ENCODE measurements at places on chromosomes 5 and 9.

DNA sequence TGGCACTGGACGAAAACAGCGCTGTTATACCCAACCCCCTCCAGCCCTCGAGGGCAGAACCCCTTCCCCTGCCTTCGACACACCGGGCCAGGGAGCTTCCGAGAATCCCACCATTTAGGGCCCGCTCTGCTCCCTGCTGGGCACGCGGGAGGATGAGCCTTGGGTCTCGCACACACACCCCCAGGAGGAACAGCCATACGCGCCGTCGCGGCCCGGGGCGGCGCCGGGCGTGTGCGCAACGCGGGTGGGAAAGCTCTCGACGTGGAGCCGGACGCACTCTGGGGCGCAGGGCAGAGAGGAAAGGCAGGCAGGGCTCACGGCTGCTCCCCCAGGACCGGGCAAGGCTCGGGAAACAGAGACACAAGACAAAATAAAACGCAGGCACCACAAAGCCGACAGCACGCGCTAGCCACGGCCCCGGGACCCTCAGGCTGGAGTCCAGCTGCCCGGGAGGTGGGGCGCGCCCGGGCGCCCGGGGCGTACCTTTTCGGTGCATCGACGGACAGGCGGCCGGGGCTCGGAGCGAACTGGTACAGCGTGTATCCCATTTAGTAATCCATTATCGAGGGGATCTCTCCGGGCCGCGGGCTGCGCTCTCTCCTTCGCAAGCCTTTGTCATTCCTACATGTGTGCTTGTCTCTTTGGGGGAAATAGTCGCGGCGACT is 789 bp downstream of the SEMA6A start:
- DNase-seq = peak; percentile 7

DNA sequence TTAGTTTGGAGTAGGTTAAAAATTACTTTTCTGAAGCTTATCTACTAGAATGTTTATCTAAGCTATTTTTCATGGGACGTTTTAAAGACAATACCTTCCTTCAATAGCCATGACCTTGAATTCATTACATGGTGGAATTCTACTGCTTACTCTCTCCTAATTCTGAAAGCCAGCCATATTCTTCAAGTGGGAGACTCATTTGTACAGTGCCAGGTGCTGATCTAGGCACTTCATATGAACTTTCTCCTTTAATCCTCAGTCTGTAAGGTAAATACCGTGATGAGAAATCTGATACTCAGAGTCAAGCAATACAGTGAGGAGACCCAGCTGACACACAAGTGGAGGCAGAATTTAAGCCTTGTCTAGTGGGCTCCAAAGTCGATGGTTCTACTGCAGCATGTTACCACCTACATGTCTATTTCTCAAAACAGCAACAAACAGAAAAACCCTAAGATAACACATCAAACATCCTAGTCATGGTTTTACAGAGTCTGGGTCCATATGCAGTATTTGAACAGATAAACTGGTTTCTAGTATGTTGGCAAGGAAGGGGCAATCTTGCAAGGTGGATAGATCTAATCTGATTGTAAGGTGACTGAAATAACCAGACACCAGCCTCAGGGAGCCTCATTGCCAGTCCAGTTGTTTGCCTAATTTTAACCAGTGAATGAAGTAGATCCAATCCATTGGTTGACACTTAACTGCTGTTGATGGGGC is 243.7 kb downstream of the PIK3R1 start:
- DNase-seq = no peak

GRCh38 chr9:111274737-111275136 is 55.3 kb downstream of the OR2K2 start:
- DNase-seq = no peak

DNA sequence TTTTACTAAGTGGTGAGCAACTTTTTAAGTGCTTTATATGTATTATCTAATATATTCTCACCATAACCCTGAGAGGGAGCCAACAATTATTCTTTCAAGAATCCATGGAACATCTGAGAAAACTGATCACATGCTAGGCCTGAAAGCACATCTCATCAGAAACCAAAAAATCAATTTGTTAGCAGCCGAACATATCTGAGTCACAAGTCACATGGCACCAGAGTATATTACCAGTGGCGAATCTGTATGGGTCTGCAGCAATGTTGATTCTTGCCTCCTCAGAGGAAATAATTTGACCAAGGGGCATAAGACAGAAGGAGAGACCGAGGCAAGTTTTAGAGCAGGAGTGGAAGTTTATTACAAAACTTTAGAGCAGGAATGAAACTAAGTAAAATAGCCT is 25.3 kb upstream of the SIL1 start:
- DNase-seq = no peak

DNA sequence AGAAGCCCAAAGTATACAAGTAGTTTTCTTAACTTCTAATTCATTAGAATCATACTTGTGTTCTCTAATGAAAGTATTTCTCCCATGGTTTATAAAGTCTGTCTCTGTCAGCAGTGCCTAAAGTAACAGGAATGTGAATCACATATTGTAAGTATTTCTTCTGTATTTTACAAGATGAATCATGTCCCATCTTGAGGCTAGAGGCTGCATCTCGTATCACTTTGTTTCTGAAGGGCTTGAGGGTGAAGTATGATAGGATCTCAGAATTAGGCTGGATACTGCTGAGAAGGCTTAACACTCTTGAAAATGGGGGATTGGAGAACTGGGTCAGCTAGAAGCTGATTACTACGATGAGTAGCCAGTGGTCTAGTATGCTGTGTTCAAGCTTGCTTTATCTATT is 242.2 kb upstream of the ACTBL2 start:
- DNase-seq = peak; percentile 85

GRCh38 chr9:98328141-98328540 is 72.7 kb upstream of the TBC1D2 start:
- no peak for DNase-seq

DNA sequence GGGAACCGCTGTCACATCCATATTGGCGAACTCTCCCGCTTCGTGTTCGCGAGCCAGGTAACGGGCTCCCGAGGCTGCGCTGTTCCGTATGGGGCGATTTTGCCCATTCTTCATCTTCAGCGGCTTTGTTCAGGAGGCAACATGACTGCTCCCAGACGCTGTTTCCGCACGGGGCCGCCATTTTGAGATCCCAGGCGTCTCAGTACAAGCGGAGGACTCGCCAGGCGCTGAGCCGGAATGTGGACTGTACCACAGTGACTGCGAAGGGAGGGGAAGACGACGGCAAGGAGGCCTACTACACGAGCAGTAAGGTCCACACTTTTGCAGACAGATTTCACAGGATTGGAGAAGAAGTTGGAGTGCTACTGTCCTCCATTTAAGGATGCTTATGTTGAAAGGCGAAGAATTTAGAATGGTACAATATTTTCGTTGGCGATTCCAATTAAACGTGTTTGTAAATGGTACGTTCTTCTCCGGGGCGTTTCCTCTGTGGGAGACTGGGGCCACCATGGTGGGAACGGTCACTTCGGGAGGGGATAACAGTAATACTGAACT is 41.6 kb upstream of the ZNF300 start:
- DNase-seq = peak; percentile 84

- no peak for DNase-seq
Measured at GRCh38 chr5:107476783-107477182, 194.0 kb downstream of the EFNA5 start.

DNA sequence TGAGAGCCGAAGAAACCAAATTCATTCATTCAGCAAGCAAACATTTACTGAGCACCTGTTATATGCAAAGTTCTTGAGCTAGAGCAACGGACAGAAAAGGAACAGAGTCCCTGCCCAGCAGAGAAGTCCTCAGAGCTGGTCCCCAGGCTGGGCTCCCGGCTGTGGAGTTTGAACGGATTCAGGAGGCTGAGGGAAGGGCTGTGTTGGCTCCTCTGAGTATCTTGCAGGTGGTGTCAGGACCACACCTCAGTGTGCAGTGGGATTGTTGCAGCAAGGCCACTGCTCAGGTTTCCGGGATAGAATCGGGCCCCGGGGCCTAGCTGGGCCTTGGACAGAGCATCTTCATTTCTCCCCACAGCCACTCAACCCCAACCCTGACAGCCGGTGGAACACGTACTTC is 5.1 kb downstream of the TBC1D13 start:
- DNase-seq = no peak

GRCh38 chr5:52783226-52783959 is 4.3 kb upstream of the ITGA1 start:
- DNase-seq = peak; percentile 74

DNA sequence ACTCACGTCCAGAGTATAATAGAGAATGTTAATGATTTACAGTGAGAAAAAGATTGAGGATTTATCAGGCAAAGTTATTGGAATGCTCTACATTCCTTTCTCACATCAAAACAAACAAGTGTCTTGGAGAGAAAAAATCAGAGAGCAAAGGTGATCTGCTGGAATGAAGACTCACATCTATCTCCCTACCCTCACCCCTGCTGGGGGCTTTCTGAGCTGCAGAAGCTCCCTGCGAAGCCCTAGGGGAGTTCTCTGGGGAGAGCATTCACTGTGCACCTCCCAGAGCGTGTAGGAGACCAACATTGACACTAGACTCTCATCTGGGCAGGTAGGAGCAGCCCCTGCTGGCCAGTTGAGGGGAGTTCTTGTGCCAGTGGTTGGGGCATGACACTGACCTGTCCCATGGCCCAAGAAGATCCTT is 76.6 kb upstream of the ADAMTS16 start:
- no peak for DNase-seq

DNA sequence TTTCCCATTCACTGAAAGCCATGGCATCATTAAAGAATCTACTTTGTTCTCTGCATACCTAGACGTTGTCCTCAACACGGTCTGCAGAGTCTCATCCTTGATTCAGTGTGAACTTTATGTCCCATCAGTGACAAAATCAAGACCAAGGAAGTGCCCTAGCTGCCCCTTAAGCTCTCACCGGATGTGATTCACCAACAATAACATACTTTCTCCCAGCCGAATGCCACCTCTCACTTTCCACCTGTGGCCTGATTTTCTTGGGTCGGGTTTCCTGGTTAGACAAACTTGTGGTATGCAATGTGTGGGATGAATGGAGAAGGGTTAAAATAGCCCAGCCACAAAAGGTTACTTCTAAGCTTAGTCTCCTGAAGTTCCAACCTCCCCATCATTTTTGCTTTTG is 145.3 kb upstream of the PAPPA start:
- DNase-seq = no peak

DNA sequence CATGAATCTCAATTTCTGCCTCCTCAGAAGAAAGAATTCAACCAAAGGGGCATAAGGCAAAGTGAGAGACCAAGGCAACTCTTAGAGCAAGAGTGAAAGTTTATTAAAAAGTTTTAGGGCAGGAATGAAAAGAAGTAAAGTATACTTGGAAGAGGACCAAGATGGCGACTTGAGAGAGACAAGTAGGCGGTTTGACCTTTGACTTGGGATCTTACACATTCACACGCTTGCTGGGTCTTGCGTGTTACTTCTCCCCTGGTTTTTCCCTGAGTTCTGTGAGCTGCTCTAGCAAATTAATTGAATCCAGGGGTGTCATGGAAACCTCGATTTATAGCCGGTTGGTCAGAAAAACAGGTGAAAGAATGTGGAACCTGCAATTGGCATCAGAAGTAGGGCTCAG is 7.0 kb downstream of the ZNF346 start:
- no peak for DNase-seq

- DNase-seq = peak; percentile 56
Measured at GRCh38 chr5:111774525-111774924, 17.5 kb upstream of the NREP start.

DNA sequence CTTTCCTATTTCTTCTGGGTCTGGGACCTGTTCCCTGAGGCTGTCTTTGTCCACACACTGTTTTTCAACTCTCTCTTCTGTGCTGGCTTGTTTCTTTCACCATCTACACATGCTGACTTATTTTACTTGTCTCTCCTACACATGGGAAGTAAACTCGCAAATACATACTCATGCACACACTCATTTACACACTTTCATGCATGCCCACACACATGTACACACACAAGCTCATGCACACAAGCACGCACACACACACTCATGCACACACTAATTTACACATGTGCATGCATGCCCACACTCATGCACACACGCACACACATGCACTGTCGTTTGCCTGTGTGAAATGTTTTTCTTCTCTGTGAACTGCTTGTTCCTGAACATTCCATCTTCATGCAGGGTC is 169.0 kb downstream of the IRX2 start:
- no peak for DNase-seq

- DNase-seq = no peak
Measured at GRCh38 chr9:79661279-79661678, 89.5 kb downstream of the TLE4 start.

GRCh38 chr5:166722939-166723338 is 1568.5 kb upstream of the WWC1 start:
- peak; percentile 63 for DNase-seq

DNA sequence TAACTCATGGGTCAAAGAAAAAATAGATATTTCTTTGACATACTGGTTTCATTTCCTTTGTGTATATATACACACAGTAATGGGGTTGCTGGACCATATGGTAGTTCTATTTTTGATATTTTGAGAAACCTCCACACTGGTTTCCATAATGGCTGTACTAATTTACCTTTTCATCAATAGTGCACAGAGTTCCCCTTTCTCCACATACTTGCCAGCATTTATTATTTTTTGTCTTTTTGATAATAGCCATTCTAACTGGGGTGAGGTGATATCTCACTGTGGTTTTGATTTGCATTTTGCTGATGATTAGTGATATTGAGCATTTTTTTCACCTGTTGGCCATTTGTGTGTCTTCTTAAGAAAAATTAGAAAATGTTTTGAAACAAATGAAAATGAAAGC is 78.4 kb upstream of the CKMT2 start:
- no peak for DNase-seq

DNA sequence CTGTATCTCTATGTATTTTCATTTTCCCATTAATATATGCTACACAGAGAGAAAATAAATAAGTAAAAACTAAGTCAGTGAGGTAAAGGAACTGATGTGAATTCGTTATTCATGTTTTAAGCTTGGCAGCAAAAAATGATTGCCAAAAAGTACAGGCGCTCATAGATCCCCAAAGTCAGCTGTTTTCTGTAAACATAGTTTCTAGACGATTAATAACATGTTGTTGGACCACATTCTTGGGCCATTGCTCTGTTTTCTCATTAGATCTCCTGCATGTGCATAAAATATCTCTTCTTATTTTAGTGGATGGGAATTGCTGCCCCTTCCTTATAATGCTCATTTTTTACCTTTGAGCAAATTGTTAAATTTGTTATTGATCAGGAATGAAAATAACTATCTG is 215.2 kb downstream of the TLE1 start:
- peak; percentile 2 for DNase-seq

- DNase-seq = peak; percentile 69
Measured at GRCh38 chr5:58921159-58921558, 338.3 kb downstream of the RAB3C start.

DNA sequence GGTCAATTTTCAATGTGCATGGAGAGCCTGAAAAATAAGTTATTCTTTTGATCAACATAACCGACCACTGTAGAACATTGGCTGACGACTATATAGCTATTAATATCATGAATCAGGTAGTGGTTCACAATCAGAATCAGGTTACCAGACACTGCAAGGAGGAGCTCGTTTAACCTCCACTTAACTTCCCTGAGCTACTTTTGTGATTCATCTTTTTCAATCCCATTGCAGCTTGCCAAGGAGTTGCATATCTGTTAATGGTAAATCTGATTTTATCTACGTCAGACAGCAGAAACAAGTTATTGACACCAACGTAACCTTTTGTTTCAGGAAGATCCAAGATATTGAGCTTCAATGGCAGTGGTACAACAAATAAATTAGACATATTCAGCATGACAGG is 2263.8 kb upstream of the ACO1 start:
- no peak for DNase-seq

- peak; percentile 80 for DNase-seq
Measured at GRCh38 chr5:134224888-134225779, 739 bp downstream of the PPP2CA start.

- DNase-seq = no peak
Measured at GRCh38 chr5:24646915-24647314, 2.1 kb upstream of the CDH10 start.

All from fibroblast of skin of back (primary cell).